ENCODE measurements at places on chromosomes 11 and 22. TPM values are rescaled to one million over a fixed set of nuclear protein-coding genes. Genes with fewer than 3 reads are reported as not detected.

DNA sequence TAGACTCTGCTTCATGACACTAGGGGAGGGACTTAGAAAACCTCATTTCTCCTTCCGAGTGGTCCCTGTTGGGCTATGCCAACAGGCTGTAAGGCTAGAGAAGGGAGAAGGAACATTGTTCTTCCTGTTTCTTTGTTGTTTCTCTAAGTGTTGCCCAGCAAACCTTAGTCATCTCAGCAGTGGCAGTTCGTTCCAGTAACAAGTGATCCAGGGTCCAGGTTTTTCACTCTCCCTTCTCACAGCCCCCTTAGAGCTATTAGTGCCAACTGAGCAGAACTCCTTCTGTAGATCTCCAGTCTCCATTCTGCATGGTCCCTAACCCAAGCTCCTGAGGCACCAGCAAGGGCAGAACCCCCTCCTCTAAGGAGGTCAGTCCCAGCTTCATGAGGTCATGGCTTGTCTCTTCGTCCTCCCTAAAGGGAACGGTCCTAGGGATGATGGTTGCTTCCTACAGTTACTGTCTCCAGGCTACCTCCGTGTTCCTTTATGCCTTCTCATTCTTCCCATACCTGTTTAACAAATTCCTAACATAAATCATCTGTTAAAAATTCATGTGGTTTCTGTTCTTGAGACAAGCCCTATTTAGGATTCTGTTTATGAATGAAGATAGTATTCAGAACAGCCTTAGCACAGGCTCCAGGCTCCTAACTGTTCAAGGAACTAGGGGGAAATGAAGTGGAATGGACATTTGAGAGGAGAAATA, 168.6 kb upstream of the UBASH3B start:
- no peak for DNase-seq

DNA sequence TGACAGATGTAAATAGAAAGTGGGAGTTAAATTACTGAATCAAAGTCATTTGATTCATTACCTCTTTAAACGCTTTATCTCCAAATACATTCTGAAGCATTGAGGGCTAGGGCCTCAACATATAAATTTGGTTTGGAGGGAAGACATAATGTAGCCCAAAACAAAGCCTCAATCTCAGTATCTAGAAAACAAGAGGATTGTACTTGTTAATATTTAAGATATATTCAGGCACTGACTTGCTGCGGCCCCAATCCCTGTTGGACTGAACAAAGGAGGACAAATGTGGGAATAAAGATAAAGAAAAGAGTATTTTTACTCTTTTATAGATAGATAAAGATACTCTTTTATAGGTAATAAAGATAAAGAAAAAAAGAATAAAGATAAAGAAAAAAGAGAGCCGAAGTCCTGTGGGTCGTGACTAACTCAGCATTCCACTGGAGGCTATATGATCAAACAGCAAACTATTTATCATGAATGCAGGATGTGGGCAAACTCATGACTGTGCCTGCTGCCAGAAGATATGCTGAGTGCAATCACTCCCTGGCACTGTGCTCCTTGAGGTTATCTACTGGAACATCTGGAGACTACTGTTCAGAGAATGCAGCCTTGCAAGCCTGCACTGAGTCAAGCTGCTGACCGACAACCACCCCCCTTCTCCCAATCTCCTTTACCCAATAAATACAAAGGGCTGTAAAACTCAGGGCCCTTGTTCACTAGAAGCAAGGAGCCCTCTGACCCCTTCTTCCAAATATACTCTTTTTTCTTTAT, 6.9 kb downstream of the OR10V1 start:
- DNase-seq = no peak

DNA sequence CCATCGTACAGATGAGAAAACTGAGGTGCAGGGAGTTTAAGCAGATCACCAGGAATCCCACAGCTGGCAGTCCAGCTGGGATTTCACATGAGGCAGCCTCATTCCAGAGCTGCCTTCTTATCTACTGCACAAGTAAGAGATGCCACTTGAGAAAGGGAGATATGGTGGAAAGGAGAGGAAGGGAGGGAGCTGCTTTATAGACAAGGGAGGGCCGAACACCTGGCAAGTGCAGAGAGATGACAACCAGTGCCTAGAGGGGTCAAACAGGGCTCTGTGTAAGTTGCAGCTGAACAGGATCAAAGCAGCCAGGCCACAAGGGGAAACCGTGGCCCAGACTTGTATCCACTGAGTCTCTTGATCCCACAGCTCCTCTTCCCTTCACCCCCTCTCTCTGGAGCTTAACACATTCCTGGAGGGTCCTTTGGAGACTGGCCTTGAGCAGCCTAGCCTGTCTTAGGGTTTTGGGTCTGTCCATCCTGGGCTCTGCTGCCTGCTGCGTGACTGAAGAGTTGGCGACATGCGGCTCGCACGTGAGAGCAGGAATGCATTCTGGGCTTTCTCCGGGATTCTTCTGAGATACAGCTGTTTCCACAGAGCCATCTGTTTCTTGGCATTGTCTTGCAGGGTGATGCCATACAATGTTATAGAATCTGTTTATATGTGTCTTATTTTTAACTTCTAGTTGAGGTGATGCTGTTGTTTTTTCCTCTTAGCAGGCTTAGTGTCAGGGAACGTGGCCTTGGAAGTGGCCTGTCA, 268.5 kb upstream of the SYN3 start:
- DNase-seq = no peak

- DNase-seq = peak; percentile 86
These were observed 120.5 kb downstream of the CACNA1I start for GRCh38 chr22:39690881-39691605.

ZW10 gene
- 11.0 TPM for total RNA-seq

Data from kidney (tissue), 22 donors.